ENCODE measurements at places on chromosomes 4 and X.

DNA sequence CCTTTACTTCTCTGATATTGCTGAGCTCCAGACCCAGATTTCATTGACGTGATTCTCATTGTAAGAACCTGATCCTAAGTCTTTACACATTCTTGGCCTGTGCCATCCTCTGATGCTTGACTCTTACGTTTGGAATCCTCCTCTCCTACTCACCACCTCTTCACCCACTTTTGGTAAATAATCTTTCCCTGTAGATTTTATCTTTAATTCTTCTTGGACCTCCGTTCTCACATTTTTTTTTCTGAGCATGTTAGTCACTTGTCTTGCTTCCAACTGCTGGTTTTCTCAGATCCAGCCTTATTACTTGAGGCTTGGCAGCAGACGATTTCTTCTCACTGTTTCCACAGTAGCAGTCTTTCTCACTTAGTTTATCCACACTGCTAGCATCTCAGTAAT, 12.4 kb upstream of the SH3RF1 start:
- DNase-seq, result no peak

DNA sequence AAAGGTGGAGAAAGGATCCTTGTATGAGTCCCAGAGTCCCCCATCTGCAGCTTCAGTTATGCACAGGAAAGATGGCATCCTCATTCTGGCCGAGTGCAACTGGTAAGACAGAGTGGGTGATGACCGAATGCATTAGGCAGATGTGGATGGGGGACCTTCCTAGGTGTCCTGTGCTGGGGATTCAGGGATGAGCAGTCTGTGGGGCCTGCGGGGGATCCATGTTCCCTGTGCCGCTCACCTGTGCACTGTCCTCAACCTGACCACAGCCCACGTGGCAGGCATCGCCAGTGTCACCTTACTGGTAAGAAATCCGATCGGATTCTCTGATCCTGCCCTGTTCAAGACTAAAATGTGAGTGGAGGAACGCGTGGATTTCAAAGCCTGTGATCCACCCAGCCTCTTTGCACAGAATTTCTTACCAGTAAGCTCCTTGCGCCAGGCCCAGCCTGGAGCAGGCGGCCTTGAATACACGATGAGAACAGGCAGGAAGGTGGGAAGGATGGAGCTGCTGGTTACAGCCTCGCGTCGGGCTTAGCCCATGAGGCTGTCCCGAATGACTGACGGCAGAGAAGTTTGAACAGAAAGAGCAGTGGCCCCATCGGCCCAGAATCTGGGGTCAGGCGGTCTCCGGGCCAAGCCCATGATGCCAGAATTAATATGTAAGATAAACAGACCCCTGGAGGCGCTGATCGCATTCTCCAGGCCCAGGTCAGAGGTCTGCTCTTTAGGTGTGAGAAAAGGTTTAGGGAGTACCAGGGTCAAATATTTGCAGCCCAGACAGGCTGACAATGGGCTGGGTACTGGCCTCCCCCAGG, 56.5 kb downstream of the CPZ start:
- DNase-seq, result no peak

- no peak for DNase-seq
Observed at GRCh38 chrX:18698737-18699650, 8.5 kb upstream of the PPEF1 start.

DNA sequence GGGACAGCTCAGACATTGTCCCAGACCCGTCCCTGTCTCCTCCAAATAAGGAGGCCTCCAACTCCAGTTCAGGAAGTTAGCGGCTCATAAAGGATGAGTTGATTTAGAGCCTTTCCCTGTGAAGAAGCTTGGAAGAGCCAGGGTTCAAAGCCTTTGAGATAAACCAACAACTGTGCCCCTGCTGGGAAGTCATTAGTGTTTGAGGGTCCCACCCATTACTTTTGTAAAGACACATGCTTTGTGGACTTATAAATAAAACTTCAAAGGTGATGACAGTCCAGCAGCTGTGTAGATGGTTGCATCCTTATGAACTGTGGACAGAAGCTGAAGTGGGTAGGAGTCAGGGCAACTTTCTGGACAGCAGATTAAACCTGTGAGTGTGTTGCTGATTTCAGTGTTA, 86.0 kb upstream of the PGRMC2 start:
- DNase-seq, result no peak

DNA sequence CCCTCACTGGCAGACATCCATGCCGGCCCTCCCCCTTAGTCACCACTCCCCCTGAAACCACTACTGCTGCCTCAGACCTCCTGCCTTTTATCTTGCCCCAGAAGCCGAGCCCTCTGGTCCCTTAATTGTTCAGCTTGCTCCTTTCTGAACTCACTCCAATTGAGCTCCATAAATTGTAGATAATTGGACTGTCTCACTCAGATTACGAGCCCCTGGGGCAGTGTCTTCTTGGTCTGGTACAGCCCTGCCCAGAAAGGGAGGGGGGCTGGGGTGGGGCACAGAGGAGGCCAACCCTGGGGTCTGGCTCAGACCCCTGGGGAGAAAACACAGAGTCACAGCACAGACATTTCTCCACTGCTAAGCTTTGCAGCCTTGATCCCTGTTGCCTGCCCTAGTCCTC, 39.4 kb downstream of the NALF2 start:
- no peak for DNase-seq

GRCh38 chr4:41079881-41080560, 134.3 kb downstream of the APBB2 start:
- DNase-seq, result no peak

DNA sequence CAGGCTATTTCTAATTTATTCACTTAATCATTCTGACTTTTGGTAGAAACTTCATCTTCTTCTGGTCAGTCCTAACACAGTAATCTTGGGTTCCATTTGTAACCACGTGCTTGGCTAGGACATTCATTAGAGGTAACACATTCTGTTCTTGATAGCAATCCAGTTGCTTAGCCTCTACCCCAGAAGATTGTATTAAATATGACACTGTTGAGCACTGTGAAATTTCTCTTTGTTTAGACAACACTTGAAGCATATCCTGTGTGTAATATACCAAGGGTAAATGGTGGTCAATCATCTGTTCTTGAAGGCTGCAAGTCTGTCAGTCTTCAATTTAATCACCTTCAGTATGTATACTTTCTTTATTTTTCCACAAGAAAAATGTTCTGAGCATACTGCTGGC, 523.0 kb downstream of the ANKRD50 start:
- no peak for DNase-seq

- DNase-seq, result no peak
Observed at GRCh38 chr4:4308800-4309441, 18.9 kb downstream of the ZBTB49 start.

DNA sequence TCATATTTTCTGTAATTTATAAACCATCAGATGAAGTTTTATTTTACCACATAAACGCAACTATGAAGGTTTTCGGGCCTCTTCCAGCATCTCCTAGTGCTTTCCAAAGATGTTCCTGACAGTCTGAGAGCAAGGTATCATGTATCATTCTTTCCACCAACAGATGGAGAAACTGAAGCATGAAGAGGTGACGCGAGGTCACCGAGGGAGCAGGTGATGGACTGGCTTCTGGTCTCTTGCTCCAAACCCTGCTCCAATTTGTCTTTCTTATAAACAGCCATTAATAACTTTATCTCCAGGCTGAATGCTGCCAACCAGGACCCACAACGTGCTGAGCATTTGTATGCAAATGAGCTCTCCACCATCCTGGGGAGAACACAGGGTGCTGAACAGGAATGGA, 86.3 kb upstream of the MAML3 start:
- no peak for DNase-seq

DNA sequence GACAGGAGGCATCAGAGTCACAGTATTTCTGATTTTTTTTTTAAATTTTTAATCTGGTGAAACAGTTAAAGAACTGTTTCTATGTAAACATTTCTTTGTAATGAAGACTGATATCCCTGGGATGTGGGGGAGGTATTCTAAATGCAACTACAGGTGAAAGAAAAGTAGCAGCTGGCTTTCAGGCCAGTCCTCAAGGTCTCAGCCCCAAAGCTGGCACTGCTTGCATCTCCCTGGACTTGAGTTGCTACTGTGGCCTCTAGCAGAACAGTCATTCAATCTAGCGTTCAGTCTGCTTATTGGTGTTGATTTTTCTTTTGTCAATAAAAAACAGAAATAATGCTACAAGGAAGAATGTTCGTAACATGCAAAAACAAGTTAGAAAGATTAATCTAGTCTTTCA, 4.9 kb downstream of the MBNL3 start:
- no peak for DNase-seq

GRCh38 chr4:174217273-174218126, 66.0 kb downstream of the FBXO8 start:
- DNase-seq, result no peak

DNA sequence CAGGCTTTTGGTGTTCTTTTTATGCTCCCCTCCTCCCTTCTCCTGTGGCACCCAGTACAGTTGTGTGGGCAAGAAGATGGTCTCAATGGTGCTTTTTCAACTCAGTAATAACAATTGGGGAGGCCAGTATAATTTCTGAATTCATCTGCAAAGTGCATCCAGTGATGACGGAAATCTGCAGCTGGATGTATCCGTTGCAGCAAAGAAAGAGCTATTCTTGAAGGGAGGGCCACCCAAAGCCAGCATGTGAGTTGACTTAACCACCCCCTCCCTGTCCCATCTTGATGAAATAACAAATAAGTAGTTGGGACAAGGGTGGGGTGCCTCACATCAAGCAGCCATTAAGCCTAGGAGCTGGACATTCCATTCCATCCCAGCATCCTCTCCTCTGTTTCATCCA, 30.7 kb downstream of the TSC22D3 start:
- DNase-seq, result no peak

DNA sequence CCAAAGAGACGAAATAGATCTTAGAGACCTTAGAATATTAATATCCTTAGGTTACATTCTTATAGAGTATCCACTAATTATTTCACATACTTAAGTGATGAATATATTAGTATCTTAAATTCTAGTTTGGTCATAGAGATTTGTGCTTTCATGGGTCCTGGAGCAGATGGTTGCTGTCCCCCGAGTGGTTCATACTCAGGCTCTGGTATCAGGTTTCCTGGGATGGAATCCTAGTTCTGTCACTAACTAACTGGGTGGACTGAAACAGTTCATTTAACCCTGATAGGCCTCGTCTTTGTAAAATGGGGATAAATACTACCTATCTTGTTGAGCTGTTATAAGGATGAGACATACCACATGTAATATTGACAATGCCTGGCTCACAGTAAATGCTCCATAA, 264.6 kb downstream of the TENM3 start:
- no peak for DNase-seq
